CD4-positive, alpha-beta T cell treated with Interferon alpha-2 for 1 hour (primary cell): ENCODE measurements at places on chromosomes 7 and 10.

- DNase-seq, result no peak
Measured at GRCh38 chr10:114615600-114616007, 42.5 kb downstream of the ABLIM1 start.

DNA sequence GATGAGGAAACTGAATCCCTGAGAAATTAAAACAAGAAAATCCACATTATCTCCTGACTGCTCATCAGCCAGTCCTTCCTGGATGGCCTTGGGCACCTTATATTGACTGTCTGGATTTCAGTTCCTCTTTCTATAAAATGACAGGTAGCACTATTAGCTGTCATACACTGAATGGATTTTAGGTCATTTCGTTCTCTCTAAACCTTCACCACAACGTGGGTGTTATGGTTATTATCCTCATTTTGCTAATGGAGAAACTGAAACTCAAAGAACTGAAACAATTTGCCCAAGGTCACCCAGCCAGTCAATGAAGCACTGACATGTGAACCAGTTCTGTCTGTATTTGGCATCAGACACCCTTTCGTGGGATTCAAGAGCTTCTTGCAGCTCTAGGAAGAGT, 193.8 kb downstream of the CYP26A1 start:
- DNase-seq, result no peak

DNA sequence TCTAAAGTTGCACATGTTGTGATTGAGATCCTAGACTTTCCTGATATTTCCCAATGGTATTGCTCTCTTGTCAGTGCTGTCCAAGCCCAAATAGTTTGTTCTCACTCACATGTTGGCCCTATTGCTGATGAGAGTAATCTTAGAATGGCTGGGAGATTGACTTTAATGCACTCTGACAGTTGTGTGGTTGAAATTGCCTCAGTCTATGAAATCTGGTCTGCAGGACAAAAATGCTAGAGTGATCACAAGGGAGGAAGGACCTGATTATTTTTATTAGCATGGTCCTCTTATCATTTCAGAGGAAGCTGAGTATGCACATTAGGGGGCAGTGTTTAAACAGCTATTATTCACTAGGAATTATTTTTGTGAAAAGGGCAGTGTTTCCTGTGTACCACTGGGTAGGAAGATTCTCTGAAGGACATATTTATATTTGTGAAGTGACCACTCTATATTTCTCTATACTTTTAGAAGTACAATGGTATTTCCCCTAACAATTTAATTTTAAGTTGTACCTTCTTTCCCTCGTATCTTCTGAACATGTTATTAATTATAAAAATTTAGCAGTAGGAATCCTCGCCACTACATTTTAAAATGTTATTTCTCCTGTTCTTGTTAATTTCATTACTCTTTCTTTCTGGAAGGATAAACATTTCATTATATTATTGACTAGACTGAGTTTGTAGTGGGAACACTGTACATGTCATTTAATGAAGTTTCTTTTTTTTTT, 64.4 kb downstream of the SUGCT start:
- no peak for DNase-seq

DNA sequence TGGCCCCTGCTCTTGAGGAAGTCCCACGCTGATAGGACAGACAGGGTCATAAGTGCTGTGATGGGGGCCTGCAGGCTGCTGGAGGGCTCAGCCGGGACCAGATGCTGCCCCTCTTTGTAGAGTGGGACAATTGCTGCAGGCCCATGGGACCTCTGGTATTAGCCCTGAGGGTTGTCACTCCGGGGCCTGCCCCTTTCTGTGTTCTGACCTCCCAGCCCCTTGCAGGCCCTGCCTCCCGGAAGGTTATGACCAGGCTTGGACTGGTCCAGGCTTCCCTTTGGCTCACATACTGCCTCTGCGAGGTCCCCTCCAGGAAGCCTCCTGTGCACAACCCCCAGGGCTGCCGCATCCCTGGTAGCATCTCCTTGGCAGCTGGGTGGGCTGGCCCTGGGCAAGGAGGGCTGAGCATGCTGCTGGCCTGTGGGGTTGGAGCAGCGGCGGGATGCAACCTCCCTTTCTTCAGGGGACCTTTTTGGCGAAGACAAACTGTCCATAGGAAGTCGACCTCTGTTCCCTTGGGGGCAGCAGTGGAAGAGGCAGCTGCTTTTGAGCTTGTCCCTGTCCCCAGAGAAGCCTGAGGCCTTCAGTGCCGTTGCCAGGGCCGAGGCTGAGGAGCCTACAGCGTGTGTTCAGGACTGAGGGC, 8.8 kb downstream of the LIMK1 start:
- DNase-seq, result no peak

DNA sequence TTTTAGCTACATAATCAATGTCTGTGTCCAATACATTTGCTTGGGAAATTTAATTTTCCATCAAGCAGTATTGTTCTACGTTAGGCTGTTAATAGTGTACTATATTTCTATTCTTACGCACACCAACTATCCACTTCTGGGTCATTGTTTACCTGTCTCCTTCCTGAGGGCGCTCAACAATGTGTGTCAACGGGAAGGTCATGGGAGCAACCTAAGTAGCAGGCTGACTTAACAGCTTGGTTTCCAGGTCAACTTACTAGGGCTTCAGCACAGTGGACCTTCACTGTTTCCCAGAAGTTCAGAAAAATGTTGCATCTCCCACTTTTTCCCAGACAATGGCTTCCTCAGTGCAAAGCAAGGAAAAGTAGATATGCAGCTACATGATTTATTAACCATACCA, 13.7 kb downstream of the THSD7A start:
- no peak for DNase-seq

DNA sequence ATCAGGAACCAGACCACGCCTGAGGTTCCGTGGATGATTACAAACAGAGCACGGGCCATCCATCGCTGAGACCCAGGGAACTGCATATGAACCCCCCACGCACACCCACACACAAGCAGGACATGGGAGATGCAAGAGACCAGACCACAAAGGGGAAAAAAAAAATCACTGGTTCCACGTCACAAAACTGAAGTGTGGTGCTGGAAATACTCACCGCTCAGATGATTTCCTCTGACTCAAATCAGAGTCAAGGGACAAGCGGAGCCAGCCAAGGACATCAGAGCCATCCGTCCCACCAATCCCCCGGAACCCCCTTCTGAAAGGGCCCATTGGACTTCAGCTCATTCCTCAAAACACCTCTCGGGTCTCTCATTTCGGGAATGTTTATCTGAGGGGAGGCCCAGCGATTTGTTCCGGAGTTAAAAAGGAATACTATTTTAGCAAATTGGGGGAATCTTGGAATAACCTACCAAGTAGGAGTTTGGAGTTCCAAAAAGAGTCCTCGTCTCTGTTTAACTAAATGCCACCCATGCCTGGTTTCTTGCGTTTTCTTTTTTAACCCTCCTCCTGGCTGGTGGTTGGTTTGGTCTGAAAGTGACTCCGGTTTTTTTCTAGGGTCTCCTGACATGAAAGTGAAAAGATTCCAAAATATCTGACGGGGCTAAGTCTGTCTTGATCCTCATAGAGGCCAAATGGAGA, 15.0 kb downstream of the SNX8 start:
- peak; percentile 13 for DNase-seq
